Hypothalamus (tissue), 51 donors: ENCODE measurements at places on chromosomes 7 and 10.

DNA sequence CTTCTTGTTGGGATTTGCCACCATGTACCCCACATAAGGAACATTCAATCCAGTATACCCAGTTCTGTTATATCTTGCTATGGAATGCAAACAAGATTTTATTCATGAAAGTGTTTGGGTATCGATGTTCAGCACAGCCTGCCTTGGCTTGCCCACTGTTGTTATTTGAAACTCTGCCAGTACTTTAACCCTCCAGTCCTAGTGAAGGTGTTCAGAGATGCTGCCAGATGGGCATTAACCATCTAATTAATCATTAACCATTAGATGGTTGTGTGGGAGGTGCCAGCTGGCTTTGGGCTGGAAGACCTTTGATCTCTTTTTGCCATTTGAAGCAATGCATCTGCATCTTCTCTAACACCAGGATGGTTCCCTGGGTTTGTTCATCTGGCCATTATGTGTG is 363.0 kb downstream of the SH2D4B start:
- DNase-seq, result no peak

GRCh38 chr7:16960337-16960965 is 78.7 kb upstream of the AGR3 start:
- no peak for DNase-seq

DNA sequence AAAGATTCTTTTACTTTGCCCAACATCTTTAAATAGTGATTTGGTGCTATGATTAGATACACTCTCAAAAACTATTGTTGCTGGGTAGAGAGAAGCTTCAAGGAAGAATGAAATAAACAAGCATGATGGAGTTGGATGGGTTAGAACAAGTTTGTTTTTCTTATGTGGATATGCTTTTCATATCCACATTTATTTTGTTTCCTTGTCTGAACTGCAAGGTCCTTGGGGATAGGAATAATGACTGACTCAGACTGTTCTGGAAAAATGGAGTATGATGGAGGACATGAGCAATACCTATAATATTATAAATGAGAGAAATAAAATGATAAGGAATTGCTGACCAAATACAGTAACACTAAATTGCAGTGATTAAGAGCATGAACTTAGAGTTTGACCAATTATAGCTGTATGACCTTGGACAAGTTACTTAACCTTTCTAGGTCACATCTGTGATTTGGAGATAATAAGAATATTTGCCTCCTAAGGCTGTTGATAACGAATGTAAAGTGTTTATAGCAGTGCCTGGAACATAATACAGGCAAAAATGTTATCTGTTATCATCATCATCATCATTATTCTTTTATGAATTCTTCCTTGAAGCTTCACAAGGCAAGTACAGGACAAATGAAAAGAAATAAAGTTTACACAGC is 847.5 kb downstream of the LRMDA start:
- no peak for DNase-seq

- DNase-seq, result no peak
These were observed 8.8 kb upstream of the AZGP1 start for GRCh38 chr7:99984593-99984992.

DNA sequence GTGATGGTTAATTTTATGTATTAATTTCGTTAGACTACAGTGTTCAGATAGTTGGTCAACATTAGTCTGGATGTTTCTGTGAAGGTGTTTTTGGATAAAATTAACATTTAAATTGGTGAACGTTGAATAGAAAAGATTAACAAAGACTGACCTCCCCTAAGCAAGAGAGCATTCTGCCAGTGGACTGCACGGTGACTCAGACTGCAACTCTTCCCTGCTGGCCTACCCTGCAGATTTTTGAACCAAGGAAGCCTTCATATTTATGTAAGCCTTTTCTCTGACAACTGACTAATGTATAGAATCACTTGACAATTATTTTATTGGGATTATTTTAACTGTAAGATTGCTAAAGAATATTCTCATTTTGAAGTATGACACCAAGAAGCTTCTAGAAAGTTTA is 7.9 kb upstream of the ZNF248 start:
- DNase-seq, result no peak

DNA sequence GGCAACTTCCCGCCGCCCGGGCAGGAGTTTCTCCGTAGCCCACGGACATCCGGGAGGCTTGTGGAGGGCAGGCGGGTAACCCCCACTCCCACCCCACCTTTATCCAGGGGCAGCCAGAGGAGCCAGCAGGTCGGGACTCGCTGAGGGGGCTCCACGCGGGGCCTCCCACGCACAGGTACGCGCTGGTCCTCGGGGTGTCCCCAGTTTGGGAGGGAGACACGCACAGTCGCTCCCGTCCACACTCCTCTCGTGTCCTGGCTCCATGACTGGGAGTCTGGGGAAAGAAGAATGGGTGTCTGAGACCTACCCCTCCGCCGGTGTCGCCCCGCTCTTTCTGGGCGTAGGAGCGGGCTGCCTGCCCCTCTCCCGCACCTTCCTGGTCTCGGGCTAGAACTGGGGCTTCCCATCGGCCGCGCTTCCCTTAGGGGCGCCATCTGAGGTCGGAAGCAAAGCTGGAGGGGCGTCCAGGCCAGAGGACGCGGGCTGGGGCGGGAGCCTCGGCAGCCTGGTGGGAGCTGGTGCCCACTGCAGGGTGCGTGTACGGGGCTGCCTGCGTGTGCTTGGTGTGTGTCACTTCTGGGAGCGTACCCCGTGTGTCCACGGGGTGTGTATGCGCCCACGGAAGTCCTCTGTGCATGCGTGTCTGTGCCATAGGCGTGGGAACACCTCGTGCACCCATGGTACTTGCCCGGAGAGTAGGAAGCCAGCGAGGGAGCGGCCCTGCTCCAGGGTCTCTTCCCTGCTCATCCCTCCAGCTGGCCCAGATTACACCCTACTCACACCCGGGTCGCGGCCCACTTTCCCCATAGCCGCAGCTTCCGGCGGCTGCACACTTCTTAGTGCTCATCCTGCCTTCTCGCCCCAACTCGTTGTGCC is 73.0 kb upstream of the LEP start:
- no peak for DNase-seq

DNA sequence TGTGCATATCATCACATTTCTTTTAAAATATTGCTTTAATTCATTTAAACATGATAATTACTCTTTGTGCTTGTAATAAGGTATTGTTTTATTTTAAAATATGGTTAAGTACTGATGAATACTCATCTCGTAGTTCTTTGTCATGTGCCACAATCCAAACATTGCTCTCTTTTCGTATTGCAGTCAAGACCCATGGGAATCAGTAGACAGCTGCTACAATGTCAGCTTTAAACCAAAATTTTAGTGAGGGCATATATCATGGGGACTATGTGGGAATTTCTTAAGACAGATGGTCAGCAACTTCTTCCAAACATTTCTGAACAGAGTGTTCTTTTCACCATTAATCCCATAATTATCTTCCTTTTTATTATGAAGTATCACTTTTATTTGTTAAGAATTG is 77.2 kb upstream of the FZD1 start:
- no peak for DNase-seq

DNA sequence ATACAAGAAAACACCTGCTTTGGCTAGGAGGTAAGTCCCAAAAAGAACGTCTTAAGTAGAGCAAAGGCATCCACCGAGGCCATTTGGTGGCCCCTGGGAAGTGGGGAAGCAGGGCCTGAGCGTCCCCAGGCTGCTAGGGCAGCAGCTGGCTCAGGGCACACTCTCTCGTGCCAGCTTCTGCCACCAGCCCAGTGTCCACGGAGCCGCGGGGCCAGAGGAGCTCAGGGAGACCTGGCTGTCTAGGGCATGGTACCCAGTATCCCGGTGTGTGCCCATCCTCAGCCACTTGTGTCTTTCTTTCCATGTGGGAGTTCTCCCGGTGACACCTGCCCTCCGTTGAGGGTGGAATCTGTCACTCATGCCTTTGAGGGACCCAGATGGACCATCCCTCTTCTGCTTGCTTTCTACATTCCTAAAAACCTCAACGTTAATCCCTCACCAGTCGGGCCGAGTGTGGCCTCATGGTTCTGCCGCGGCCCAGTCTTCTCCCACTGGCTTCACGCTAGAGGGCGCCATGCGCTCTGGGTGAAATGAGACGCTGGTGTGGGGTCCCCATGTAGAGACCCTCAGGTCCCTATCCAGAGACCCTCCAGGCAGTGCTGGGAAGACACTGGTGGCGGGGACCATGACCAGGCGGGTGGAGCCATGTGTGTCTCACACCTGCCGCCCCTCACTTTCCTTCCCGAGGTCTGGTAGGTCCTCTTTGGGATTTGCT is 9.5 kb upstream of the AP5Z1 start:
- no peak for DNase-seq
